Prostate gland (tissue), 2 donors: ENCODE measurements at places on chromosomes 7 and 10. TPM values are rescaled to one million over a fixed set of nuclear protein-coding genes. Genes with fewer than 3 reads are reported as not detected.

DNA sequence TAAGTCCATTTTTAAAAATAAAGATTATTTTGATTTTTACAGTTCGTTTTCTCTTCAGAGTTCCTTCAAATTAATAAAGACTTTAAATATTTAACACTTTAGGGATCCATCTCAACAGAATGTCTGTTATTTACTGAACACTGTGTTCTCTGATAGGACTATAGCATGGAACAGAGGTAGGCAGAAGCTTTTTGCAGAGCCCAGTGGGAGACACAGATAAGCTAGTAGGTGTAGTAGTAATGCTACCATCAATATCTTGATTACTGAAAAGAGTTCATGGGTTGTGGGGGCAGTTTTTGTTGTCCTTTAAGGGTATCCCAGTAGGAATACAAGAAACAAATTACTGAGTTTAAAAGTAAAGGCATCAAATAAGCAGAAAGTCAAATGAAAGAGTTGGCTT, 140.5 kb downstream of the HBP1 start:
- DNase-seq = no peak
- H3K36me3 ChIP-seq = no peaks in the 10 kb centered on the region
- H3K4me1 ChIP-seq = no peaks in the 10 kb centered on the region
- H3K27me3 ChIP-seq = no peaks in the 10 kb centered on the region

DNA sequence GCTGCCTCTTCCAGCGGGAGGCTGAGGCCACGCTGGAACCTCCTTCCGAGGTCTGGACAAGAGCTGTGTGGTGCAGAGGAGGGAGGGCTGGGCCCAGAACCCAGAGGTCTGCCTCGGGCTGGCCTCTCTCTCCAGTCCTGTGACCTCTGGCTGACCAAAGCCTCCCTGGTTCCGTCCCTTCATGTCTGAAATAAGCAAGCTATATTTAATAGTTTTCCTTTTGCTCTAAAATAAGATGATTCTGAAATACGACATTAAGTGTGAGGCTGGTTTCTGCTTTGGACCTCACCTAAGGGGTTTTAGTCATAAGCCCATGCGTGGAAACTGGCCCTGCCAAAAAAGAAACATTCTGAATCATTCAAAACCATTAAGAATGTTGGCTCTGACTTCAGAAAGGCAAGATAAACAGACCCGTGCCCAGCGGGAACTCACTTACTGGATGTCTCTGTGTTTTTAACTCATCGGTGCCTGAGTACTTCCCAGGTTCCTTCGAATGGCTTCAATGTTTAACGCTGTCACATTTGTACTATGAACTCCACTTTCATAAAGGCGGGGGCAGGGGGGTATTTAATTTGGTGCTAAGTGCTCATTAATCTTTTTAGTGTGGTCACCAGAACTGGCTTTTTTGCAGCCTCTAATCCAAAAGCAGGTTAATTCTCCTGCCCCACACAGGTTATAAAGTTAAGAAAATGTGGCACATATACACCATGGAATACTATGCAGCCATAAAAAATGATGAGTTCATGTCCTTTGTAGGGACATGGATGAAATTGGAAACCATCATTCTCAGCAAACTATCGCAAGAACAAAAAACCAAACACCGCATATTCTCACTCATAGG, 157.5 kb upstream of the KLF14 start:
- H3K36me3 ChIP-seq = peaks cover 4% of the 10 kb centered on the region
- H3K4me1 ChIP-seq = no peaks in the 10 kb centered on the region
- DNase-seq = peak; percentile 55
- no peaks in the 10 kb centered on the region for H3K27me3 ChIP-seq

- H3K27ac ChIP-seq = no peak overlapping the region
- H3K27me3 ChIP-seq = no peaks in the 10 kb centered on the region
- no peak overlapping the region for H3K4me3 ChIP-seq
Measured at GRCh38 chr10:33822774-33823173, 488.3 kb upstream of the NRP1 start.

GRCh38 chr10:48556713-48557112, 48.2 kb downstream of the ARHGAP22 start:
- H3K27ac ChIP-seq = no peak overlapping the region
- no peak overlapping the region for H3K4me3 ChIP-seq
- no peak for DNase-seq
- H3K4me1 ChIP-seq = no peaks in the 10 kb centered on the region
- H3K27me3 ChIP-seq = no peaks in the 10 kb centered on the region
- no peaks in the 10 kb centered on the region for H3K36me3 ChIP-seq

DNA sequence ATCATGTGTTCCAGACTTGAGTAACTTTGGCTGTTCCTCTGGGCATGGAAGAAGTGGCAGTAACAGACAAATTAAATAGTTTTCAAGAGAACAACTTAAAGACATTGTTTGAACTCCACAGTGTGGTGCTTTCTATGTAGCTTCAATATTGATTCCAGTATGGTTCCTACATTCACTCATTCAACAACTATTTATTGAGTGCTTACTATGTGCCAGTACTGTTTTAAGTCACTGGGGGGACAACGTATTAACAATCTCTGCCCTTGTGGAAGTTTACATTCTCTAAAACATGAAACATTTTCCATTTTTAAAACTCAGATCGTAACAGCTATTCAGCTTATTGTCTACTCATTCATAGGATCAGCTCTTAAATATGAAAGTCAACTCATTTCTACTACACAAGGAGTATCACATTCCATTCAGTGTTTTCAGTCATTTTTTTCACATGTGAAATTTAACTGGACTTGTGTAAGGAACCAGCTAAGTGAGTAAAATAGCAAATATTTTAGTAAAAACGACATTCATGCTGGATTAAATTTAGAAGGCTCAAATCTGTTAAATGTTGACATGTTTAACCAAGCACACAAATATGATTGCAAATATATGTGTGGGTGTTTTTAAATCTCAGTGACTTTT, 13.6 kb upstream of the CUBN start:
- no peak overlapping the region for H3K4me3 ChIP-seq
- H3K4me1 ChIP-seq = no peaks in the 10 kb centered on the region
- no peak for DNase-seq
- H3K36me3 ChIP-seq = no peaks in the 10 kb centered on the region
- no peaks in the 10 kb centered on the region for H3K27me3 ChIP-seq
- no peak overlapping the region for H3K27ac ChIP-seq

AGR2 gene
- total RNA-seq = 74.6 TPM

ZNF488 gene
- 1.5 TPM for total RNA-seq
